ENCODE measurements at places on chromosomes 1 and 21.

- DNase-seq: no peak
These were observed 26.8 kb downstream of the PALMD start for GRCh38 chr1:99672530-99673213.

DNA sequence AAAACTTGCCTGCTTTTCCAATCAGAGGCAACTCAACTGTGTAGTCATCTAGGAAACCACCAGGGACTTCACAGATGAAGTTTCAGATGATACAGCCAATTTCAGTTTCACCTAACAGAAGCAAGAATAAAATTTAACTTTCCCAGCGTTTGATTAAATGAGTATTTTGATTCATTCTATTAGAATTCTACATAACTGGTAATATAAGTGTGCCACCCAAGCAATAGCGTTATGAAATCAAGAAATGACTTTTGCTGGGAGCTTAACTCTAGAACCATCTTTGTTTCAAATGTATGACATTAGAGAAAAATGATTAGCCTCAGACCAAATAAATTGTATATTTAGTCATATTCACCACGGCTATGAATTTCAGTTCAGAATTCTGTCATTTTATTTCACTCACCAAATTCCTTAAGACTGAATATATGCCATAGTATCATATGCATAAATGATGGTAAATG lies 239.3 kb downstream of the NRIP1 start:
- no peak for DNase-seq

DNA sequence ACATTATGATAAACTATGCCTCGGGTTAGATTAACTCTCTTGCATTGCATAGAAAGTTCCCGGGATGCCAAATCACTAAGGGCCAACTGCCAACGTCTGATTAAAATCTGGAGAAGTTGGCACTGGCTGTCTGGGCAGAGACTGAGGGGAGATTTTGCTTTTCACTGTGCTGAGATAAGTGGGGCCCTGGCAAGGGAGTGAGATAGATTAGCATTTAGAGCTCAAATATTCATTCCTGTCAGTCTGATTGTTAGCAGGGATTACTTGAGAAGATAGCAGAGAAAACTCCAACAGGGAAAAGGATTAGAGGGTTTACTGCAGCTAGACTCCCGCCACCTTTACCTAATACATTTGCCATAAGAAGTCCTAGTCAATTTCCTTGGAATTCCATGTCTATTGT lies 714.1 kb upstream of the CHRM3 start:
- no peak for DNase-seq

DNA sequence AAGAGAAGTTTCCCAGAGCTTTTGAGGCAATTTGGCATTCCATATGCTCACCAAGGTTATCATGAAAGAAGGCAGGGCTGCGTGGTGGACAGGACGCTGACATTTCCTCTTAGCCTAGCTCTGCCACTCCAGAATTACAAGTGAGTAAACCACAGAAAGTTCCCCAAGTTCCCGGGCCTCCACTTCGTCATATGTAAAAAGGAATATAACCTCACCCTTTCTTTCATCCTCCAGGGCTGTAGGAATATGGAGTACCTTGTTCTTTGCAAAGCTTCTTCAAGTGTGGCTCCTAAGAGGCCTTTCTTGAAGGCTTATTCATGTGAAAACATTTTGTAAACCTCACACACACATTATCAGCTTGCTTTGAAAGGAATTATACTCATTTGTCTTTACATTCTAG lies 210.2 kb downstream of the GREM2 start:
- no peak for DNase-seq

DNA sequence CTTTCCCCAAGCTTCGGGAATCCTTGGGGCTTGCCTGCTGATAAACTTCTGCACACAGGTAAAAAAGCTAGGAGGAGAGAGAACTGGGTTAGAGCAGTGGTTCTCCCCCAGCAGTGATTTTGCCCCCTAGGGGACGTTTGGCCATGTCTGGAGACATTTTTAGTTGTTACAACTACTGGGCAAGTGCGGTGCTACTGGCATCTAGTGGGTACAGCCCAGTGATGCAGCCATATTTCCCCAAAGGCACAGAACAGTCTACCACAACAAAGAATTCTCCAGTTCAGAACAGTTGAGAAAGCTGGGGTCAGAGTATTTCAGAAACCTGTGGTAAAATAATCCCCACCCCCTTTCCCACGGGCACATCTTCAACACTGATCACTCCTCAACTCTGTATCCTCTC lies 41.3 kb downstream of the LRRC71 start:
- DNase-seq: peak; percentile 67

GRCh38 chr1:115311474-115311989 lies 26.5 kb downstream of the NGF start:
- no peak for DNase-seq

DNA sequence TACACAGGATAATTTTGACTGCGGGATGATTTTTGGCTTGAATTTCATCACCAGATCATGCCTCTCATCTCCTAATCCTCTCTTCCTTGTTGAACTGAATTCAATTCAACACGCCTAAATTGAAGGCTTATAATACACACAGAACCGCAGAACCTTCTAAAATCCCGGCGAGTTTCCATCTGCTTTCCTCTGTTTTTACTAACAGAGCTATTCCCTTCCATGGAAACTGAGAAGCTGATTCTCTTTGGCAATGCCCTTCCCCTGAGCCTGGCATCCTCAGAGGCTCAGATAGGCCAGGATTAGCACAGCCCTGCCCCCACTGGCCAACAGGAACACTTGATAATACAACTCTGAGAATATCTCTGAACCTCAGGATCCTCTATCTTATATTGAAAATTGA lies 130.2 kb downstream of the CAPN8 start:
- DNase-seq: no peak

GRCh38 chr1:206967096-206967849 lies 3.0 kb downstream of the FCAMR start:
- DNase-seq: no peak

DNA sequence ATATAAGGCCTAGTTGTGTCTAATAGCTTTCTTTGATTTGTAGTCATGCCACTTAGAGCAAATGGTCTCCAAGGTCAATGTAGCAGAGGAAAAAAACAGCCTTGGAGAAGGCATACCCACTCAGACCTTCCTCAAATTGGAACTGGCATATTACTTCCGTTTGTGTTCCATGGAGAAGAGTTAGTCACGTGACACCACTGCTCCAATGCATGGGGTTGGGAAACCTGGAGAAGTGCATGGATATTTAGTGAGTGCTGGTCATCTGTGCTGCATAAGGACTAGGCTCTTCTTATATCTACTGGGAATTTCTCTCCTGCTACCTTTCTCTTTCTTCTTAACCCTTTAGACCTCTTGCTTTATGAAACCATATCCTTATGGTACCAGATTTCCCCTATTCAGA lies 167.8 kb downstream of the BACH1 start:
- DNase-seq: no peak

- no peak for DNase-seq
These were observed 38.3 kb downstream of the IFI44 start for GRCh38 chr1:78687914-78688313.

- DNase-seq: no peak
These were observed 51.6 kb upstream of the B3GALT5 start for GRCh38 chr21:39561140-39561539.

GRCh38 chr1:43324810-43325209 lies 12.8 kb upstream of the MPL start:
- DNase-seq: no peak

DNA sequence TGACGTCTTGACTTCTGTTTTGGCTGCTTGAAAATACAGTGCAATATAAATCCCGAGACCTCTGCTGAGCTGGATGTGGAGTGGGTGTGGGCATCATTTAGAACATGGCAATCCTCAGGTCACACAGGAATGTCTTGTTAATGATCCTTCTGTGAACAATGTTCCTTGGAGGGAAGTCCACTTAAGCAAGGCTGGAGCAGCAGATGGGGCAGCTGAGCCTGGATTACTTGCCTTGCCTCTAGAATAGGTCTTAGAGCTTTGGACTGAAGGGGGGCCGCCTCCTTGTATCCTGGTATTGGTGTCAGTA lies 926 bp upstream of the SCMH1 start:
- DNase-seq: no peak

- no peak for DNase-seq
These were observed 70.5 kb upstream of the DMRTA2 start for GRCh38 chr1:50493710-50494109.

GRCh38 chr1:92306020-92306419 lies 7.2 kb downstream of the RPAP2 start:
- no peak for DNase-seq

DNA sequence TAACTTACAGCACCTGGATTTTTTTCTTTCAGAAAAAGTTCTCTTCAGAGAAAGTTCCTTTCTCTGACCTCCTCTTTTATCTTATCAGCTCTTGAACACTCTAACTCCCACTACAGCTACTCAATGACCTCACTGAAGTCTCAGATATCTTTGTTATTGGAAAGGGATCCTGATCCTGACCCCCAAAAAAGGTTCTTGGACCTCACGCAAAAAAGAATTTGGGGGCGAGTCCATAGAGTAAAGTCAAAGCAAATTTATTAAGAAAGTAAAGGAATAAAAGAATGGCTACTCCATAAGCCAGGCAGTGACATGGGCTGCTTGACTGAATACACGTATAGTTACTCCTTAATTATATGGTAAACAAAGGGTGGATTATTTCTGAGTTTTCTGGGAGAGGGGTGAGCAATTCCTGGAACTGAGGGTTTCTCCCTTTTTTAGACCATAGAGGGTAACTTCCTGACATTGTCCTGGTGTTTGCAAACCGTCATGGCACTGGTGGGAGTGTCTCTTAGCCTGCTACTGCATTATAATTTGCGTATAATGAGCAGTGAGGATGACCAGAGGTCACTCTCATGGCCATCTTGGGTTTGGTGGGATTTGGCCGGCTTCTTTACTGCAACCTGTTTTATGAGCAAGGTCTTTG lies 44.2 kb downstream of the WDR64 start:
- no peak for DNase-seq

DNA sequence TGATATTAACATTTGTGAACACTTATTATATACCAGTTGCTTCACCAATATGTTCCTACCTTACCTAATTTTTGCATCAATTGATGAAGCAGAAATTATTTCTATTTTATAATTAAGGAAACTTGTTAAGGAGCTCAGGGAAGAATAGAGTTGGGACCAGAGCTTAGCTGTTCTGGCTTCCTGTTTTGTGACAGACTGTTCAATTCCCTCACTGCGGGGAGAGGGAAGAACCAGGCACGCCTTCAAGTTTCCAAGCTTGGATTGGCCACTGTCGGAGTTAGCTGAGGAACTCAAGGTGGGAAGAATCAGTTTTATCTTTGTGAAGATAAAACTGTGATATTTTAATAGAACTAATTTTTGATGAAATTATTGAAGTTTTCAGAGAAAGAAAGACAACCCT lies 142.3 kb upstream of the LMO4 start:
- DNase-seq: no peak

- no peak for DNase-seq
These were observed 57.7 kb upstream of the ZC3H11B start for GRCh38 chr1:219670426-219671149.

GRCh38 chr21:25995278-25995677 lies 175.3 kb downstream of the APP start:
- no peak for DNase-seq

GRCh38 chr1:232393010-232393409 lies 236.9 kb downstream of the SIPA1L2 start:
- DNase-seq: no peak

DNA sequence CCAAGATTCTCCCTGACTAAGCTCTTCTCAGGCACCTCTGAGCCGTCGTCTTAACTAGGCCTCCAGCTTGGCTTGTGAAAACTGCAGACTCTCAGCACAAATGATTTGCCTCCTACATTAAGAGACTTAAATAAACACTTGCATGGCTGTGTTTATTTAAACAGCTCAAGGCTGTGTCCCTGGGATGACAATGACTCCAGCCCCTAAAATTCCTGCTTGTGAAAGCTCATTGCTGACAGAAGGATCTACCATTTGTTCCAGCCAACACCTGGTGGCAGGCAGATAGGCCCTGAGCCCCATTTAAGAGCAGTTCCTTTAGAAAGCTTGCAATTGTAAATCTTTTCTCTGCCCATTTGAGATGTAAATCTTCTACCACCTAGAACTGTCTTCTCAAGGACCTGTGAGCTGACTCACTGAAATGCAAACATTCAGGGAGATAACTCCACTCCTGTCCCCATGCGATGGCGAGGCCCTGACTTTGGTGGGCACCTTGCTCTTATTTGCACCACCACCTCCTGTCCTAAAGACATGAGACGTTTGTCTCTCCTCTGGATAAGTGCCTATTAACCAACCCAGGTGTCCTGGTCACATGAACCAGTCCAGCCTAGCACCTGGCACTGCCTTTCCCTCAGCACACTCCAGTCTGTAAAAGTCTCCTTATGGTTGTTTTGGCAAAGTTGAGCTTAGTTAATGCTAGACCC lies 15.1 kb upstream of the PCP4 start:
- DNase-seq: no peak

DNA sequence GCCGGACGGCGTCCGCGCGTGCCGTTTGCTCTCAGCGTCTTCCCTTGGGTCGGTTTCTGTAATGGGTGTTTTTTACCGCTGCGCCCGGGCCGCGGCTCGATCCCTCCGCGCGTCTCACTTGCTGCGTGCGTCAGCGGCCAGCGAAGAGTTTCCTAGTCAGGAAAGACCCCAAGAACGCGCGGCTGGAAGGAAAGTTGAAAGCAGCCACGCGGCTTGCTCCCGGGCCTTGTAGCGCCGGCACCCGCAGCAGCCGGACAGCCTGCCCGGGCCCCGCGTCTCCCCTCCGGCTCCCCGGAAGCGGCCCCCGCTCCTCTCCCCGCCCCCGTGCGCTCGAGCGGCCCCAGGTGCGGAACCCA lies 159.8 kb downstream of the RUNX1 start:
- peak; percentile 61 for DNase-seq

GRCh38 chr1:227897704-227898438 lies 49.9 kb downstream of the WNT9A start:
- DNase-seq: no peak

All from RKO (cell line).